ENCODE measurements at places on chromosomes 7 and 10. TPM values are rescaled to one million over a fixed set of nuclear protein-coding genes. Genes with fewer than 3 reads are reported as not detected.

GRCh38 chr7:140327261-140327661, 71.1 kb downstream of the SLC37A3 start:
- H3K4me3 ChIP-seq, result no peak overlapping the region
- H3K27me3 ChIP-seq, result no peaks in the 10 kb centered on the region
- no peaks in the 10 kb centered on the region for H3K4me1 ChIP-seq
- no peaks in the 10 kb centered on the region for H3K36me3 ChIP-seq

DNA sequence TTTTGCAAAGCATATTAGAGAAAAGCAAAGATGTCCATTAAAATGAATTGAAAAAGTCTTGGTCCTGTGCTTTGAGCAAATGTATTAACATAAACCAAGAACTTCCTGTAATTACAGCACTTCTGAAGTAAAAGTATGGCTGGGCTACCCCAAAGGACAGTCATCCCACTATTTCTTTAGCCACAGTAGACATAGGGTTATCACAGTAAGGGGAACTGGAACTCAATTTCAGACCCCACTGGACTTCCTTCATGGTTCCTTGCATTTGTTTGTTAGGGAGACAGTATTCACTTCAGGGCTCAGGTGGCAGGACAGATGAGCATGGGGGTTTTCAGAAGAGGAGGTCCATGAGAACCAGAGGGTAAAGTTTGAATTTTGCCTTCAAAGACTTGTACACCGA, 203.1 kb upstream of the PDE1C start:
- H3K36me3 ChIP-seq, result no peaks in the 10 kb centered on the region
- no peak overlapping the region for H3K4me3 ChIP-seq
- H3K27ac ChIP-seq, result no peak overlapping the region

- no peaks in the 10 kb centered on the region for H3K4me1 ChIP-seq
- DNase-seq, result peak; percentile 91
- no peaks in the 10 kb centered on the region for H3K36me3 ChIP-seq
- H3K27me3 ChIP-seq, result no peaks in the 10 kb centered on the region
Measured at GRCh38 chr7:158428837-158429753, 158.5 kb downstream of the PTPRN2 start.

DNA sequence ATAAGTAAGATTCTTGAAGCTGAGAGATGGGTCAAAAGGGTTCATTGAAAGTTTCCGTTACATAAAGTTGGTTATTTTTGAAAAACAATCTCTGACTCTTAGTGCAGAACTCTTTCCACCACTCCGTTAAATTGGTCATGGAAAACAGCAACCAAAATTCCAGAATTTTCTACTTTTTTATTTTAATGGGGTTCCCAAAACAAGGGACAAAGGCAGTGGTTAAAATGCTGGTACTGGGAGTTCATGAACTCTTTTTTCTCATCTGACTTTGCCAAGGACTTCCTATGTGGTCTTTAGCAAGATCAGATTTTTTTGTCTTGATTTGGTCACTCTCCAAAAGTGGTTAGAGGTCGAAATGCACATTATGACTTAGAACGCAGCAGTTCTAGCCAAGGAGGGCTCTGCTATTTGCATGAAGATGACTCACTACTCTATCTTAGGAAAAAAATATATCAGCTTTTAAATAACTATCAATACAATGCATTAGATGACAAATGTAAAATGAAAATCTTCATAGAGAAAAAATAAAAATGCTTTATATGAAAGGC, 145.7 kb downstream of the REEP3 start:
- no peak overlapping the region for H3K4me3 ChIP-seq
- H3K27ac ChIP-seq, result peak overlapping the region; percentile 78
- H3K27me3 ChIP-seq, result no peaks in the 10 kb centered on the region
- no peak for DNase-seq

DNA sequence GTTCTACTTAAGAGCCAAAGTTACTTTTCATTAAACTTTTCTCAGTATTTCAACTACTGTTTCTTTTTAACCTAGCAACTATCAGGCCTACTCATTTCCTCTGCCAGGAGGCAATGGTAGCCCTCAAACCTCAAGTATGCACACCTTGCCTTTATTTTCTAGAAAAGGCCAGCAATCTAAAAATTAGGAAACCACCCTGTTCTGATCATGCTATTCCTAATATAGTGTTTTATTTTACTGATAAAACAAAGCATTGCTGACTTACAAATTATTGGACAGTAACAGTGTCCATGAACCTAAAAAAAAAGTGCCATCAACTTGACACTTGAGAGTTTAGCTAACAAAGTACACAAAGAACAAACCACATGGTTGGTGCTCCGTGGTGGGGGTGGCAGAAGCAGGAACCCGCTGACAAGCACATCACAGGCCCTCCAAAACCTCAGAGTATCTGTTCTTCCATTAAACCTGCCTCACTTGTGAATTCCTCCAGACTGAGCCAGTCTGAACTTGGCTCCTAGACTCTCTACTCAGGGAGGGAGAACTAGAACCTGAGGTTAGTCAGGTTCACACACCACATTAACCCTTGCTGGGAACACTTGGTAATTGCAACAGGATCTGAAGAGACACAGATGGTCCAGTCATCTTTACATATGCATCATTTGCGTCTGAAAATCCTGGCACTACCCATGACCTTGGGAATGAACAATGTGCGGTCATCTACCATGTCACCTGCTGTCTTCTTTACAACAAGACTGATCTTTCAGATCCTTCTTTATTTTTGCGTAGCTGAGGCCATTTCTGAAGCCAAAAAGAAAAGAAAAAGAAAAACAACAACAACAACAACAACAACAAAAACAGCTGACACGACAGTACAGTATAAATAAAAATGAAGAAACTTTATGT, 31.9 kb downstream of the PIP4K2A start:
- peaks cover 27% of the 10 kb centered on the region for H3K4me1 ChIP-seq
- H3K27me3 ChIP-seq, result no peaks in the 10 kb centered on the region
- no peaks in the 10 kb centered on the region for H3K36me3 ChIP-seq
- peak overlapping the region; percentile 36 for H3K27ac ChIP-seq
- DNase-seq, result no peak
- no peak overlapping the region for H3K4me3 ChIP-seq

IDI2 gene
- not detected for polyA plus RNA-seq

EGFR gene
- polyA plus RNA-seq, result 30.7 TPM

CYCS gene
- 23.8 TPM for polyA plus RNA-seq

METTL27 gene
- 2.9 TPM for polyA plus RNA-seq

CACNB2 gene
- polyA plus RNA-seq, result 0.75 TPM

PIK3AP1 gene
- polyA plus RNA-seq, result 0.07 TPM

C7orf33 gene
- not detected for polyA plus RNA-seq
